ENCODE measurements at places on chromosomes 5 and 9.

DNA sequence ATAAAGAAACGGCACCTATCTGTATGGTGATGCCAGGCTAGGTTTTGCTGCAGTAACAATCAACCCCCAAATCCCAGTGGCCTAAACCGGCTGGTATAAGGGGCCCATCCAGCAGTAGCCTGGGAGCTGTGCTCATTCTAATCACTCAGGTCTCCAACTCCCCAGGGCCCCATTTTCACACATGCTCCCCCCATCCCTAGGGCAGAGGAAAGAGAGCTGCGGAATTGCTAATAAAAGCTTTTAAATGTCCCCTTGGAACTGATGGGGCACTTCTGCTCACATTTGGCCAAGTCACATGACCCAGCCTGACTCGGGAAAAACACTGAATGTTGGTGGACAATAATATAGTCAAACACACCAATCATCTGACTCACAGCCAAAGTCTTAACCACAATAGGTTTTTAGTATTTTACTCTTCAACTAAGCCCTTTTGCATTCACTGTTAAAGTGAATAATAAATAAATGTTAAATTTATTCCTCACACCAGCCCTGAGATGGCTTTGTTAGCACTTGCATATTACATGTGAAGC lies 1.6 kb downstream of the FBLL1 start:
- no peak for DNase-seq

DNA sequence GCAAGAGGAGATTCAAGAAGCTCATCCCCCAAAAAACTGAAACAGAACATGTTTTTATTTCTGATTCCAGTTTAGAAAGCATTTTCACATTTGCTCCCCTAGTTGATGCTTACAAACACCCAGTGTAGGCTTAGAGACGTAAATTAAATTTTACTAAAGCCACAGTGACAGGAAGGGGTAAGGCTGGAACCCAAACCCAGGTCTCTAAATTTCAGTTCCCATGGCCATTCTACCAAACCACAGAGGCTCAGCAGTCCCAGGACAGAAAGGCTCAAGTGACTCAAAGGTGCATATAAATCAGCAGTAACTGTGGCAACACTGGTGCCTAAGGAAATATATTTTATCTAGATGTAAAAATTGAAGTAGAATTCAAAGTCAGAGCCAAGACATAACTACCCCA lies 128.7 kb downstream of the CEP120 start:
- no peak for DNase-seq

GRCh38 chr5:58322453-58322852 lies 137.4 kb downstream of the PLK2 start:
- peak; percentile 57 for DNase-seq

DNA sequence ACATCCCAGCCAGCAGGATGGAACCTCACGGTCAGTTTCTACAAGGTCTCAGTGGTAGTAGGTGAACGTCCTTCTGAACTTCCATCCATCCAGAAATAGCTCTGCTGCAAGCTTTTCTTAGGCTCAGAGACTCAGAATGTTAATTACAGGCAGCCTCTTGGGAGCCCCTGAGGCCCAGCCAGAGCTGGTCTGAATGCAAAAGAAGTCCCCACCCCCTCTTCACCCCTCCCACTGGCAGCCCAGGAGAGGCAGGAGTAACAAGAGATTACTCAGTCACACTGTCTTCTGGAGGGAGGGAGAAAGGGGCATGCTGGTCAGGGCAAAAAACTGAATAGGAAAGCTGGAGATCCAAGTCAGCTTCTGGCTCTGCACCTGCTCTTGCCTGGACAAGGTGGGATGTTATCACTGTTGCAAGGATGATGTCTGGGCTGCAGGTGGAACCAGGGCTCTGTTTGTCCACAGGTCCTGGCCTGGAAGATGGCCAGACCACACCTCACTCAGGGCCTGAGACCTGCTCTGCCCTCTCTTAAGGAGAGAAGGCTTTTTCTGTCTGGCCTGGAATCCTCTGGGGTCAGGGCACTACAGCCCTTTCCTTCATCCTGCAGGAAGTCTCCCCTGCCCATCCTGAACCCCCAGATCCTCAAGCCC lies 9.1 kb downstream of the ENHO start:
- no peak for DNase-seq

DNA sequence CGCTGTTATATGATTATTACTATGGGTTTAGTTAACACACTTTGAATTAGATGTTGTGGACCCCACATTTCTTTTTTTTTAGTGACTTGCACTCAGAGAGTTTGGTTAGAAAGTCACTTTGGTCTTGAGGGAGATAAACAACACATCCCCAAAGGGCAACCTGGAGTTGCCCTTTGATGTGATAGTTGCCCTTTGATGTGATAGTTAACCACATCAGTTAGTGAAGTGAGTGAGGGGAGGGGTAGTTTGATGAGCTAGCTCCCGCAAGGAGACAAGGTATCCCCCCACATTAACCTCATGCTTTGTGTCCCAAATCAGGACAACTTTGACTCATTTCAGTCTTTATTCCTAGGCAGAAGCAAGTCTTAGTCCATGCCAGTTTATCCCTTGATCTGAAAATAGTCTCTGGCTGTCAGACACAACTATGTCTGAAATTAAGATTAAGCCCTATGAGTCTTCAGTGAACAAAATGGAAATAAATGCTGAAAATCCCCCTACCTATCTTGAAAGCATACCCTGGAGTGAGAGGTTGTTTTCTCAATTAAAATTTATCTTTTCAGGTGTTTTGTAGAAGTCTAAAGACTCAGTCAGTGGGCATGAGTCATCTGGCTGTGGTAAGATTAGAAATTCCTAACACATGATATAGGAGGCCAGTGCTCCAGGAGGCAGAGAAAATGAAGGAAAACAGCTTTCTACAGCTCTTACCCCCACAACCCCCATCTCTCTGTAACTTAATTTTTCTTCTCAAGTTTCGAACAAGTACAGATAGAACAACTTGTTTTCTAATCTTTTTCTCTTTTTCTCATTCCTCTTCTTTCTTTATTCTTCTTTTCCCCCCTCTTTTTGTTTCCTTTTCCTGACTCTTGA lies 208.9 kb upstream of the DMRTA1 start:
- peak; percentile 73 for DNase-seq

GRCh38 chr5:68033961-68034571 lies 181.5 kb upstream of the PIK3R1 start:
- DNase-seq: peak; percentile 81

GRCh38 chr5:55303238-55303690 lies 4.2 kb downstream of the DHX29 start:
- DNase-seq: peak; percentile 97

GRCh38 chr5:6814816-6815215 lies 101.6 kb downstream of the TENT4A start:
- no peak for DNase-seq

GRCh38 chr9:105449081-105449480 lies 1.2 kb downstream of the FSD1L start:
- no peak for DNase-seq

DNA sequence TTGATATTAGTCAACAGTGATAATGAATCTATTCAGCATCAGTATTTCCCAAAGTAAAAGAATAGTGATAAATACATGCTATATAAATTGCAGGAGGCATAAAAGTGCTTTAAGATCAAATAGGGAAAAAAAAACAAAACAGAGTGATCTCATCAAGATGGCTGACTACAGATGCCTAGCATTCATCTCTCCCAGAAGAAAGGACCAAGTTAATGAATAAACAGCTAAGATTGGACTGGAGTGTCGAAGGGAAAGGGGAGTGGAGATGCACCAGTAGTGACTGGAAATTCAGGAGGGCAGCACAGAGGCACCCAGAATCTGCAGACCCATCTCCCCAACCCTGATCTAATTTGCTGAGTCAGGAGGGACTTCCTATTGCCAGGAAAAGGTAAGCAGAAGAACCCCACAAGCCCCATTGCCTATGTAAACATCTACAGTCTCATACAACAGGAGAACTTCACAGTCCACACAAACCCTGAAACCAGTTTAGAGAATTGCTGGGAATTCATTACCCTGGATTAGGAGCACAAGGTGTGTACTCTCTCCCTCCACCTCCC lies 699.4 kb downstream of the PTPRD start:
- DNase-seq: no peak

DNA sequence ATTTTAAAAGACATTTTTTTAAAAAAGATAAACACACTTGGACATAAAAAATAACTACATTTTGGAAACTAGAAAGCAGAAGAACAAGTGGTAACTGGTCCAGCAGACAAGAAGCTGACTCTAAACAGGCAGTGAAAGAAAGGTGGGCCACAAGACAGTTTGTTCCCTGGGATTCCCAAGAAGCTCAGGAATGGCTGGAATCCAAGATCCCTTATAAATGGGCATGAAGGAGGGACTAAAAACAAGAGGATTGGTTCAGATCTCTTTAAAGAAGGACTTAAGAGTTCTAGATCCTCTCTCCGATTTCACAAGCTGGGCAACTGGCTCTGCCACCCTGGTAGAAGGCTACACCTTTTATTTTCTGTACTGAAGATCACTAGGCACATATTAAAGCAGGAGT lies 102.8 kb downstream of the ARL15 start:
- DNase-seq: no peak

DNA sequence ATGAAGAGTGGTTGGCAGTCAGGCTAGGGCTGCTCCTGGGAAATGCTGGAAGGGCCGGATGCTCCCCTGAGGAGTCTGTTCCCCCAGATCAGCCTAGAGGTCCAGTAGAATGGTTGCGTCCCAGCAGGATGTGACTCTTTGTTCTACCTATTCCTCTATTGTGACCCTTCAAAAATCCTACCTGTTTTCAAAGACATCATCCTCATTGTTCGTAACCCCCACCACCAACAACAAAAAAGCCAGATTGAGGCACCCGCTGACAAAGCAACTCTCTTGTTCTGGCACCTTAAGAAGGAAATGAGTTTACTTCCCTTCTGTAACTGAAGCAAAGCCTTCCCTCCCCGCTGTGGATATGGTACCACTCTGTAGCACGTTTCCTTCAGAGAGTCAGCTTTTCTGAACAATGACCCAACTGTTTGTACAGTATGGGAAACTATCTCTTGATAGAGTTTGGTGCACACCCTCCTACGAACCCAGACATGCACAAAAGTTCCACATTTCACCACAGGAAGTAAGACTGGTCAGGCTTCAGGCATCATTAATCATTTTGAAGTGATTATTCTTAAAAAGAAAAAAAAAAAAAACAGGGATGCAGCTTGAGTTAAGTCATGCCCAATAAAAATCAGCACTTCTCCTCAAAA lies 207.2 kb downstream of the ENC1 start:
- DNase-seq: peak; percentile 25

GRCh38 chr5:161216877-161217276 lies 329.6 kb downstream of the GABRB2 start:
- DNase-seq: no peak

DNA sequence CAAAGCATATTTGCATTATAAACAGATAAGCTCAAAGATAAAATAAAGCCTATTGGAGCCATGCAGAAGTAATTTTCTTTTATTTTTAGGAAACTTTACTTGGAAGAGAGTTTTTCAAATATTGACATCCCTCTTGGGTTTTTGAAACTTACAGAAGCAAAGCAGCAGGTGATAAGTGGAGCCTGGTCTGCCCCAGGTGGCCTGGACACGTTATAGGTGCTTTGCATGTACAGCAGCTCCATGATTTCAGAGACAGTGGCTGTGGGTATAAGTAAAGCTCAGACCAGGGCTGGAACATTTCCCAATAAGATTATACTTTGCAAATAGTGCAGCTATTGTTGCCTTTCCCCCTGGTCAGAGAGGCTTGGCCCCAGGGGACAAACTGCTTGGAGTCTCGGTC lies 51.5 kb downstream of the CCDC192 start:
- no peak for DNase-seq

DNA sequence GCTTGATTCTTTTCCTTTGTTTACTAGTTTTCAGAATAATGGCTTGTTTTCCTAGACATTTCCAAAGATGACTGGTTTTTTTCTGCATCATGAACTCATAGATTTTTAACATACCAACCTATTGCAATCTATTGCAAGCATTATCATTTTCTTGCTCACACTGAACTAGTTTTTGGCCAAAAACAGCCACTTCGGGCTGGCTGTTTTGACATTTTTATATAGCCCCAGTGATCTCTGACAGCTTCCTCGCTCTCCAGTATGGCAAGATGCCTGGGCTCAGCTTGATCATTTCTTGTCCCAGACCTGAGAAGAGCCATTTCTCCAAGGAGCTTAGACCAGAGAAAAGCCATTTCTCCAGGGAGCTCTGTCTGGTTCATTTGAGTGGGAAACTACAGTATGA lies 94.3 kb upstream of the MAMDC2 start:
- peak; percentile 92 for DNase-seq

GRCh38 chr5:93307557-93307956 lies 273.5 kb downstream of the NR2F1-AS1 start:
- peak; percentile 41 for DNase-seq

- DNase-seq: no peak
Measured at GRCh38 chr5:160173-160510, 31.2 kb upstream of the LRRC14B start.

- DNase-seq: no peak
Measured at GRCh38 chr5:138568061-138568824, 7.0 kb downstream of the HSPA9 start.

DNA sequence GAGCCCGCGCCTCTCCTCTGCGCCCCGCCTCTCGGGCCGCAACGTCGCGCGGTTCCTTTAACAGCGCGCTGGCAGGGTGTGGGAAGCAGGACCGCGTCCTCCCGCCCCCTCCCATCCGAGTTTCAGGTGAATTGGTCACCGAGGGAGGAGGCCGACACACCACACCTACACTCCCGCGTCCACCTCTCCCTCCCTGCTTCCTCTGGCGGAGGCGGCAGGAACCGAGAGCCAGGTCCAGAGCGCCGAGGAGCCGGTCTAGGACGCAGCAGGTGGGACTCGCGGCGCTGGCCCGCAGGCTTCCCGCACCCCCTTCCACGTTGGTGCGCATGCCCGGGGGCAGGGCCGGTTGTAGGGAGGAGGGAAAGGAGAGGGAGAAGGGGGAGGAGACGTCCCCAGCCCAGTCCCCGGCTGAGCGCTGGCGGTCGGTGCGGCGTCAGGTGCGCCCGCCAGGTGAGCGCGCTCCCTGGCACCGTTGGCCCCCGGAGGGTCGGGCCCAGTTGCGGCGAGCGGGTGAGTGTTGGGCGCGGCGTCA lies at the start of gene OCLN:
Gene OCLN, plus strand, starts transcription at position 400 of the 532 bp plus-strand sequence. CDS start 11,455 bp downstream, outside the sequence.
- no peak for DNase-seq

DNA sequence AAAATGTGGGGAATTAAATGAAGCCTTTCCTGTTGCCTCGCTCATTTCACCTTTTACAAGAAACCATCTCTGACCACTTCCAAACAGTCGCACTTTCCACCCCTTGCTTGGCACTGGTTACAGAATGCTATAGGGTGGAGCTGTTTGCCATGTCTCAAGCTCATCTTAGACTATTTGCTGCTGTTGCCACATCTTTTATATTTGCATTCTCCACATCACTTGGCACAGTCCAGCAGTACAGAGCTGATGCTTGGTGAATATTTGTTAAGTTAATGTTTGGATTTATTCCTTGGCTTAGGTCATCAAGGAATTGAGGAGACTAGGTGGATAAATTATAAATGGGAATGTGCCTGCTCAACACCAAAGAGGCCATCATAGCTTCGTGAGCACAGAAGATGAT lies 53.2 kb downstream of the GNA14 start:
- peak; percentile 10 for DNase-seq

DNA sequence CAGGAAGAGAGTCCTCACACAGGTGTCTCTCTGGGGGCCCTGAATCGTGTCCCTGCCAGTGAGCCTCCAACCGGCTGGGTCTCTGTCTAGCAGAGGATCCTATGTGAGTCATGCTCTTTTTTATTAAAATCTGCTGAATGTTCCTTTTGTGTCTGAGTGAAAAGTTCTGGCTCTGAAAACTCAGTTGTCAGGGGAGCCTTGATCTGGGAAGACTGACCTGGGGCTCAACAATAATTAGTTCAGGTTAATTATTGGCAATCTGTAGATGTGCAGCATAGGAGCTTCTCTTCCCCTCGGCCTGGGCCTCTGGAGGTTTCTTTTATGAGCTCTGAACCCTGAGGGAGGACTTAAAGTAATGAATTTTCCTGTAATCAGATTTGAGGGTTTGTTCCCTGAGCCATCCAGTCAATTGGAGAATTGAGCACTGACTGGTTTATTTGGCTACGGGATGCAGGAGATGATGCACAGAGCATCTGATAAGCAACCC lies 45.2 kb downstream of the ALG2 start:
- DNase-seq: no peak

All from AG10803 (cell line).